Peyer's patch (tissue), 4 donors: ENCODE measurements at places on chromosomes 5 and 9. TPM values are rescaled to one million over a fixed set of nuclear protein-coding genes. Genes with fewer than 3 reads are reported as not detected.

The IFNA13 gene
- not detected for total RNA-seq

DNA sequence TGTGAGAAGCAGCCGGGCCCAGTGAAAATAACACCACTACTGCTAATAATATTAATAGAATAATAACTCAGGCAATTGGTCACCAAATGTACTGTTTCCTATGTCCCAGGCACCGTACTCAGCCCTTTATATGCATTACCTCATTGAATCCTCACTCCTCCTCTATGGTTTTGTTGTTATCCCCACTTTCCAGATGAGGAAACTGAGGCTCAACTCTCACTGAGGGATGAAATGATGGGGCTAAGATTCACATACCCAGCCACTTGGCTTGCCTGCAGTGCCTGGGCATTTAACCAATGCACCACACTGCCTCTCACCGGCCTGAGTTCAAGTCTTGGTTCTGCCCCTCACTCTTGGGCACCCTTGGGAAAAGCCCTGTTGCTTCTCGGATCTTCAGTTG, 34.1 kb downstream of the WHRN start:
- DNase-seq, result no peak
- no peaks in the 10 kb centered on the region for H3K27me3 ChIP-seq
- no peaks in the 10 kb centered on the region for H3K36me3 ChIP-seq

GRCh38 chr5:154002093-154002492, 36.6 kb downstream of the FAM114A2 start:
- no peak overlapping the region for H3K4me3 ChIP-seq
- H3K4me1 ChIP-seq, result no peaks in the 10 kb centered on the region
- no peaks in the 10 kb centered on the region for H3K36me3 ChIP-seq
- H3K27ac ChIP-seq, result peak overlapping the region; percentile 52

- peak; percentile 33 for DNase-seq
- H3K4me3 ChIP-seq, result no peak overlapping the region
- no peaks in the 10 kb centered on the region for H3K36me3 ChIP-seq
- H3K27me3 ChIP-seq, result no peaks in the 10 kb centered on the region
- peak overlapping the region; percentile 20 for H3K27ac ChIP-seq
These were observed 47.6 kb downstream of the THBS4 start for GRCh38 chr5:80082731-80083100.

GRCh38 chr9:134396825-134397224, 70.6 kb downstream of the RXRA start:
- H3K4me1 ChIP-seq, result no peaks in the 10 kb centered on the region
- H3K36me3 ChIP-seq, result no peaks in the 10 kb centered on the region
- no peaks in the 10 kb centered on the region for H3K27me3 ChIP-seq

GRCh38 chr5:179275941-179276837, 69.1 kb downstream of the ADAMTS2 start:
- H3K4me1 ChIP-seq, result no peaks in the 10 kb centered on the region
- H3K27ac ChIP-seq, result peak overlapping the region; percentile 83
- H3K4me3 ChIP-seq, result no peak overlapping the region
- no peak for DNase-seq
- H3K36me3 ChIP-seq, result no peaks in the 10 kb centered on the region

The EMB gene
- total RNA-seq, result 34.7 TPM

DNA sequence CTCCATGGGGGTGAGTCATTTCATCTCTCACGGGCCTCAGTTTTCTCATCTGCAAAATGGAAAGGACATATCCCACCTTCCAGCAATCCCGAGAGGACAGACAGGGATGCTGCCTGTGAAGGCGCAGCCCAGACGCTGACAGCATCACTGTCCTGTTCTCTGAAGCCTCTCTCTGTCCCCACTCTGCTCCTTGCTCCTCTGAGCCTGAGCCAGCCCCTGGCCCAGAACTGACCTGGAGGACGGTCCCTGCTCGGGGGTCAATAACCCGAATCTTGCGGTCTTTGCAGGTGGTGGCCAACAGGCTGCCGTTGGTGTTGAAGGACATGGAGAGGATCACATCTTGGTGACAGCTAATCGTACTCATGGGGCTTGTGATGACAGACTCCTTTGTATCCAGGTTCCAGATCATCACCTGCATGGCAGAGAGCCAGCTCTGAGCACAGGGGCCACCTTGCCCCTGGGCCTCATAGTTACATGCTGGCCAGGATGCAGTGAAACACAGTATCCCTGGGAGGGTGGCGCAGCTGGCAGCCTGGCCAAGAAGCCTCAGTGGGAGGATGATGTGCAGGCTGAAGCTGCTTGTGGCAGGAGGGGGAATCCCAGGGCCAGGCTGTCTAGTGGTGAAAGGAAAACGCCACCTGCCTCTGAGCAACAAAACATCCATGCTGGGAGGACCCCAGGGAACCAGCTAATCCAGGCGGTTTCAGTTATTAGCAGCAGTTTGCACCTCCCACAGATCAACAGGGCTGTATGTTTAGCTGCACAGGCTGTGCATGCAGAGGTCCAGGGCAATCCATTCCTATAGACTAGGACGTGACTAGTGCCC, 14.0 kb upstream of the TRIM14 start:
- H3K4me1 ChIP-seq, result no peaks in the 10 kb centered on the region
- no peak overlapping the region for H3K27ac ChIP-seq
- no peaks in the 10 kb centered on the region for H3K27me3 ChIP-seq

DNA sequence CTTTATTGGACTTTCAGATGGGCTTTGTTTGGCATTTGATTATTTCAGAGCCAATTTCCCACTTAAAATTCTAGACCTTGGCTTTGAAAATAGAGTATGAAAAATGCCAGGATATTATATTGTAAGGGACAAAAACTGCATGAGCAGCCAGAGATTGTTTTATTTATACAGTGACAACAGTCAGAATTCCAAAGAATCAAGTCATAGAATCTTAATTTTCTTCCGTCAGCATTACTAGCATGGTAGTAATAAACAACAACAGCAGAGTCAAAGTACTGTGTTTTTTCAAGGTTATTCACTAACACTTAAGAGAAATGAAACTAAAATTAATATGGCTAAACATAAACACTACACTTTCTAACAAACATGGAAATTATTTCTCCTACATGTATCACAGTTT, 52.2 kb downstream of the MLLT3 start:
- H3K4me3 ChIP-seq, result no peak overlapping the region
- H3K27ac ChIP-seq, result no peak overlapping the region
- H3K27me3 ChIP-seq, result no peaks in the 10 kb centered on the region
- H3K36me3 ChIP-seq, result no peaks in the 10 kb centered on the region

- H3K4me1 ChIP-seq, result no peaks in the 10 kb centered on the region
- no peak overlapping the region for H3K4me3 ChIP-seq
- no peak overlapping the region for H3K27ac ChIP-seq
- DNase-seq, result no peak
- no peaks in the 10 kb centered on the region for H3K27me3 ChIP-seq
These were observed 20.7 kb downstream of the NDUFS6 start for GRCh38 chr5:1821862-1822261.

- H3K27me3 ChIP-seq, result no peaks in the 10 kb centered on the region
- H3K27ac ChIP-seq, result no peak overlapping the region
- DNase-seq, result no peak
These were observed 1028.6 kb downstream of the CDH9 start for GRCh38 chr5:26009742-26010141.

The PCDHB6 gene
- total RNA-seq, result 0.54 TPM

The ABO gene
- total RNA-seq, result 99.5 TPM

The NR4A3 gene
- 2.5 TPM for total RNA-seq
